H4 (cell line): ENCODE measurements at places on chromosomes 4 and X. TPM values are rescaled to one million over a fixed set of nuclear protein-coding genes. Genes with fewer than 3 reads are reported as not detected.

CCDC110 gene
- total RNA-seq: 0.12 TPM in 1 of 2 replicates, not detected in the other

P2RY8 gene
- total RNA-seq: 0.25 TPM in 1 of 2 replicates, not detected in the other

CTAG1B gene
- total RNA-seq: not detected in 2 replicates

PFKFB1 gene
- total RNA-seq: not detected in 2 replicates

PAGE3 gene
- total RNA-seq: not detected in 2 replicates

FAM47A gene
- not detected in 2 replicates for total RNA-seq

NXF2B gene
- total RNA-seq: 0.15 TPM in 1 of 2 replicates, not detected in the other

DNA sequence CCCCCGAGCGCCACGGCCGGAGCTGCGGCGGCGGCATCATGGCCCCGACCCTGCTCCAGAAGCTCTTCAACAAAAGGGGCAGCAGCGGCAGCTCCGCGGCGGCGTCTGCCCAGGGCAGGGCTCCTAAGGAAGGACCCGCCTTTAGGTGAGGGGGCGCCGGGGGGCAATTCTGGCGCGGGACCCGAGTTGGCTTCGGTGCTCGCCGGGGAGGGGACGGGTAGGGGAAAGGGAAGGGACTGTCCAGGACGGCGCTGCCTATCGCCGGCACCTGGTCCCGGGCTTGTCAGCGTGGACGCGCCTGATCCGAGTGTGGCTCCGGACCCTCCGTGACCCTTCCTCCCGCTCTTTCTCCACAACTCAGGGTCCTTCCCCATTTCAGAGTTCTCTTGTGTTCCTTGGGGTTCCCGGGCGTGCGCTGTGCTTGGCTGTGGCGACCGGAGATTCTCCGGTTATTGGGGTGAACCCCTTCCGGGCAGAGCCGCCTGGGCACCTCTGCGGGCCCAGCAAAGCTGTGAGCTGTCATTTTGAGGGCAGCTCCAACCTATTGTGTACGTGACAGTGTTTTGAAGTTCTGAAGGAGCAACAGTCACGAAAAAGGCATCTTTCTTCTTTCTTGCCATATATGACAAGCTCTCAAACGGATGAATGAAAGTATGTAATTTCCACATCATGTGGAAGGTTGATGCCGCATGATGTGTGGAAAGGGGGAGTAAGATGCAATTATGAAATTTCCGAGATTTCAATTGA lies 522 bp downstream of the FNIP2 start:
- DNase-seq: no peak

DNA sequence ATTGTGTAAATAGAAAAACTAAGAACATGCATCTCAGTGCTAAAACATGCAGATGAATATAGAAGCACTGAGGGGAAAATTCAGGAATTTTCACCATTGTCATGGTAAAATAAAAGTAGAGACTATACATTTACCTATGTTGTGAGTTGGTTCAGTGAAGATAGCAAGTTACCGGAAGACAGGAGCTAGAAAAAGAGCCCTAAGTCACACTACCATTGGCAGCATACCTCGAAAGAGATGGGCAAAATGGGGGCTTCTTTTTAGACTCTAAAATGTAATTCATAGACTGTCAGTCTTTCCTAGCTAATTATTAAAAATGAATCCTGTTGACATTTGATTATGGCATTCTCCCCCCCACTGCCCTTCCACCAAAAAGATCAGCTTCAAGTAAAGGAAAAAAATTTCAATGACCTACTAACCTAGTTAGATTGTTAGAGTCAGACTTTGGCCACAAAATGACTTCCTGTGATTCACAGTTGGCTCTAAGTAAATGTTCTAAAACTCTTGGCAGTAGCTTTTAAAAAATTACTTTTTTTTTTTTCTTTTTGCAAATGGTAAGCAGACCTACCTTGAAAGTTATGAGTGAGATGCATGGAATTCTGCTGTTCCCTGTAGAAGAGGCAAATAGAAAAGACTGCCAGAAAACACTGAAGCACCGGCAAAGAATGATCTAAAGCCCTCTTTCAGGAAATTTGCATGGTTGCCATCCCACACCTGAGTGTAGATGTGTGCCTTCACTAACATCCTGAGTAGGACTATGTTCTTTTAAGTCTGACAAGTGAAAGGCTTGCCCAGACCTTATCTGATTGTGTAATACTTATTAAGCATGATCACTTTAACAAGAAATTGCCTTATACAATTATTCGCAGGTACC lies 26.4 kb upstream of the ARSJ start:
- DNase-seq: peak; percentile 21

- DNase-seq: no peak
Measured at GRCh38 chrX:135383249-135383648, 38.5 kb upstream of the SMIM10L2A start.

GRCh38 chr4:137394018-137394417 lies 138.3 kb downstream of the PCDH18 start:
- DNase-seq: no peak

- DNase-seq: no peak
Measured at GRCh38 chrX:119343856-119344255, 55.3 kb upstream of the SLC25A43 start.

DNA sequence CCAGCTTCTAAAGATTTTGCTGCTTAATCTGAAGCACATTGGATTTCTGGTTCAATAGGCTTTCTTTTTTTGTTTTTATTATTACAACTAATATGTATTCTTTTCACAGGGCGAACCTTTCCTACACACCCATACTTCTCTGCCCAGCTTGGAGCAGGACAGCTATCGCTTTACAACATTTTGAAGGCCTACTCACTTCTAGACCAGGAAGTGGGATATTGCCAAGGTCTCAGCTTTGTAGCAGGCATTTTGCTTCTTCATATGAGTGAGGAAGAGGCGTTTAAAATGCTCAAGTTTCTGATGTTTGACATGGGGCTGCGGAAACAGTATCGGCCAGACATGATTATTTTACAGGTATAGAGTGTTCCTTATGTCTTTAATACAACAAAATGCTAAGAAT lies 155.4 kb downstream of the PTTG2 start:
- no peak for DNase-seq

DNA sequence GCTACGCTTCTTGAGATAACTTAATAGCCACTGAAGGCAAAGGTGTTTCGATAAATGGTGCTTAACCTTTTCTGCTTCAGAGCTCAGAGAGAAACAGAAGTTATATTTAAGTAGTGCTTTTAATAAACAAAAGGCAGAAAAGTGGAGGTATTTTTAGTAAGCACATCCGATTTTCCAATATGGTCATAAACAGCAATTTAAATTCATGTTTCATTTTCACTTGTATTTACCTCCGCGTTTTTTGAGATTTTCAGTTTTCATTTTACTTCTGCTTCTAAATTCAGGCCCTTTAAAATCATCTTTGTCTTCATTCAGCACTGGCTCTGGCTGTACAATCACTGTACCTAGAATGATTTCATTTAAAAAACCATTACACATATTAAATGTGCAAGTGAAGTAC lies 92.4 kb downstream of the ATRX start:
- DNase-seq: no peak

- DNase-seq: no peak
Measured at GRCh38 chrX:17373337-17373736, 1.7 kb upstream of the NHS start.

DNA sequence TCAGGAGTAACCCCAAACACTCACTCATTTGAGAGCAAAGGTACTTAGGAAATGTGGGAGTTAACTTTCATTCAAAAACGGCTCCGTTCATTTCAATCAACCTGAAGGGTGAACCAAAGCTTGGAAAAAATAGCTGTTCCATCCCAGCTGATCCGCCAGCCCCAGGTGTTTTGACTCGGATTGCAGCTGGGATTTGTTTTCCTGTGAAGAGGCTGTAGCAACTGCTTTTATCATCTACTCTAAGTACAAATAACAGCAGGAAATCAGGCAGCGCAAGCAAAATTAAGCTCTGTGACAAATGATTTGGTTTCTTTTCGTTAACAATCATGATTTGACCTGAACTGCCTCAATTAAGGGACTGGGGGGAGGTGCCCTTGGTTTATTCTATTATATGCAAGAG lies 154.7 kb downstream of the BEND2 start:
- no peak for DNase-seq

DNA sequence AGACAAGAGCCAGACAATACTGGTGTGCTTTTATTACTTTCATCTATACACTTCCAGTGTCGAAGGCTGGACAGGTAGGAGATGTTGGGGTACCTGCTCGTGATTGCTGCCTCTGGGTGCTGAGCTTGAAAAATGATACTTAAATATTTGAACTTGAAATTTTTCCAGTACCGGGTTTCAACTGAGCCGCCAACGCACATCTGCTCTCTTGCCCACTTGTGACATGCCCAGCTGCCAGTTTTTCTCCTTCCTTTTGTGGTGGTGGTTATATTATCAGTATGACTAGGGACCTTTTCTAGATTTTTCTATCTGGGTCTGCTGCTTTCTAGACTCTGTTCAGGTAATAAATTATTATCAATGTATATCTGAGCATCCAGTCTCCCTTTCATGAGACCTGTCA lies 3.4 kb downstream of the OGT start:
- no peak for DNase-seq

- peak; percentile 62 for DNase-seq
Measured at GRCh38 chr4:147799986-147800555, 68.2 kb downstream of the ARHGAP10 start.

- DNase-seq: no peak
Measured at GRCh38 chr4:121228848-121229247, 64.7 kb upstream of the TNIP3 start.

DNA sequence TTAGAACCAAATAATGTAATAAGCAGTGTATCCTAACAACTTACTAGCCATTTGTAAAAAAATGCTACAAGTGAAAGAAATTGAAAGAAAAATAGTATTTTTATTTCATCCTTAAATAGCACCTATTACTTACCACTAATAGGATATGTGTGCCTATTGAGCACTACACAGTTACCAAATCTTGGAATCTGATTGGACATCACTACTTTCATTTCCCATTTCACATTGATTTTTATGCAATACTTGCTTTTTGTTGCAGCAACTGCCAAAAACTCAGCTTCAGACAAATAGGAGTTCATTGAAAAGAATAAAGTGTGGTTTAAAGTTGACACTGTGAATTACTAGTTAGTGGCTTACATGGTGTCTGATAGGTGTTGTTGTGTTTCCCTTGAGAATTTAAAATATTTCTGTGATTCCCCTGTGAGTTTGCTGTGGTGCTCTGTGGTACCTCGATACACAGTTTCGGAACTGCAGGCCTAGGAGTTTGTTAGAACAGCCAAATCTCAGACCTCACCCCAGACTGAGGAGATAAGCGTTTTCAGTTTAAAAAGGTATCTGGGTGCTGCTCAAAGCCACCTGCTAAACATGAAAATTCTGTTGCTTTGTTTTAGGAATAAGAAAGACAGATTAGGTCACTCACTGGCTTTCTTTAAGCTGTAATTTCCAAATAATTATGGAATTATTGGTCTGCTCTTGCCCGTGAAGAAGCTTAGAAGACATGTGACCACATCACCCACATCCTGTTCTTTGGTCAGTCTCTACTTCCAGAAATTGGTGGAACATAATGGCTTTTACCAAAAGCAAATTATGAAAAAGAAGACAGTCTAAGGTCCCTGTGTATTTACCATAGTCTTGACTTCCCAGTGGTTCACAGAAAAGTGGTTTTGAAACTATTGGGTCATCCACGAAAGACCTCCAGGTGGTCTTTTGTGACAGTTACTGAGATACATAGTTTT lies 97.8 kb downstream of the SYTL5 start:
- DNase-seq: no peak

DNA sequence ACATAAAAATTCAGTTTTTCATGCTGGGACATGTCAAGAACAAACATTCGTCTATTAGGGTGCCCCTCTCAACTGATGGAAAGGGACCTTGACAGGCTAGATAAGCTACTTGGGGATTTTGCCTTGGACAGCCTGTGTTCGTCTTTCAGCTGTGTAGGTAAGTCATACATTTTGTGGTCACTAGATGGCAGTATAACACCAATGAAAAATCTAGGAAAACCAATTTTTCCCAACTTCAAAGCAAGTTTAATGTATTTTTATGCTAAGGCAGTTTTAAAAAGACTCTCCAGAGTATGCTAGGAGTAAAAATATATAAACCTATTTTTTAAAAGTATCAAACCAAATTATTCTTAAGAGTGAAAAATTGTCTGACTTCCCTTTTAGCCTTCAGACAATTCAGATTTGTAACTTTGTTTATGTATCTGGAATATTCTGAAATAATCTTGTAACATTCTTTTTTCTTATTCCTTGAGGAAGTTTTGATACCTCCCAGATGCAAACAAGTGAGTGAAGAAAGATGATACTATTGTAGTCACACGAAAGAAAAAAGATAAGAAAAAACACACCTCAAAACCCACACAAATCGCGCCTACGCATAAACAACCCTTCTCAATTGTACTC lies 158.3 kb downstream of the CPE start:
- peak; percentile 48 for DNase-seq

DNA sequence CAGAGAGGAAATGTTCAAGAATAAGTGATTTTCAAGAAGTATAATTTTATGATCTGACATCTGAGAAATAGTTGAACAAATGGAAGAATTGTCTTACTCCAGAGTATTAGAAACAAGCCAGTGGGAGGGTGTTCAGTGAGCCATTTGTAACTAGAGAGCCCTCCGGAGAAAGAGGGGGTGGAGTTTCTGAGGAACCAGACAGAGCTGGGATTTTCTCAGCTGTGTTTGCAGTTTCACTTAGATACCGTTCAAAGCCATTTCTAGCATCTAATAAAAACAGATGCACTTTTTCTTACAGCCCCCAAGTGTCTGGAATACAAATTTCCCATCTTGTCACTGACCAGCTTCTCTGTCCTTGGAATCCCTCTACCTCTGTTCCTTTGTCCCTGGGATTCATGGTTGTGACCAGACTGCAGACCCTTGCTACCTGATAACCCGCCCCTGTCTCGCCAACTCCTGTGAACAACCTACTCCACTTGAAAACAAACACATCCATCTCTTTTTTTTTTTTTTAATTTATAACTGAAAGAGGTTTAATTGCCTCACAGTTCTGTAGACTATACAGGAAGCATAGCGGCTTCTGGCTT lies 132.8 kb upstream of the KLF3 start:
- DNase-seq: no peak

GRCh38 chr4:113094331-113094730 lies 44.9 kb downstream of the ANK2 start:
- DNase-seq: no peak

DNA sequence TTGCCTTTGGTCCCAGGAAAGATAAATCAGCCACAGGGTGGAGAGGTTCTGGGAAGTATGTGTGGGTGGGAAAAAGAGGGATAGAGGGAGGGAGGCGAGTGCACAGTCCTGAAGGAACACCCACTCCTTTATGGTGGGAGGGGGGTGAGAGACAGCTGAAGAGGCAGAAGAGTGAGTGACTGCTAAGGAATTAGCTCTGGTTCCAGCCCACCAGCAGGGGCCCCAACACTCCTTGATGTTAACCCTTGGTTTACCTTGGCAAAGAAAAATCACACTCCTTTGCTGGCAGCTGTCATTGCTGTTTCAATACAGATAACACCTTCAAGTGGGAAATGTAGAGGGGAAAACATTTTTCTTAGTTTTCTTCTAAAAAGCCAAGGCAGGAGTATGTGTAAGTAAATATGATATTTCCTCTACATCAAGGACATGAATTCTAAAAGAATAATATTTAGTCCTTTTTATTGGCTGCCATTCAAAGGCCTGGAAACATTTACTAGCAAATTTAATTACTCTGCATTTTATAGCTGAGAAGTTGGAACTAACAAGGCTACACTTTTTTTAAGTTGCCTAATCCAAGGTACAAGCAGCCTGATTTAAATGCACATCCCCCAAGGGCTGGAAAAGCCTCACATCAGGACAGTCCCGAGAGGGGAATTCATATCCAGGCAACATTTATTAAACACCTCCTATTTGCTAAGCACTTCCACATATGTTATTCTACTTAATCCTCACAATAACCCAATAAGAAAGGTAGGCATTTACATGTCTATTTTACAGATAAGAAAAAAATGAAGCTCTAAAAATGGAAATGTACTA lies 81.7 kb downstream of the HS6ST2 start:
- peak; percentile 58 for DNase-seq
